ENCODE measurements at places on chromosomes 4 and X.
A peak's percentile ranks its signal among the peaks of the same experiment; 100 is the strongest.

- no peaks in the 10 kb centered on the region for H3K36me3 ChIP-seq
- no peak for DNase-seq
- peaks cover 4% of the 10 kb centered on the region for H3K27me3 ChIP-seq
- H3K4me3 ChIP-seq, result no peak overlapping the region
Measured at GRCh38 chr4:76702440-76703122, 195.4 kb downstream of the SOWAHB start.

DNA sequence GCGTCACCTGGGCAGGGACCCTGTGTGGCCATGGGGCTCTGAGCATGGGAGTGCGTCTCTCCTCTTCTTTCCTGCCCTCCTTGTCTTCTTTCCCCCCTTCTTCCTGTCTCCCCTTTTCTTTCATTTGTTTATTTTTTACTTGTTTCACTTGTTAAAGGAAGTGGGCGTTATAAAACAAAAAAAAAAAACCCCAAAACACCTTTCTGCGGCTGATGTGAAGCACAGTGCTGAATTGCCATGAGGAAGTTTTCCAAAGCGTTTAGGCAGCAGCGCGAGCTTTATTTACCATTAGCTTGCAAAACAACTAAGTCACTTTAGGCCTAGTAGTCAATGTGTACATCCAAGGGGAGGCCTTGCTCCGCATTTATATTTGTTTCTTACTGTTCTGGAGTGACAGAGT is 57.0 kb downstream of the NOP14 start:
- no peaks in the 10 kb centered on the region for H3K27me3 ChIP-seq
- H3K4me3 ChIP-seq, result no peak overlapping the region
- H3K36me3 ChIP-seq, result peaks cover 59% of the 10 kb centered on the region
- no peak for DNase-seq
- H3K27ac ChIP-seq, result peak overlapping the region; percentile 76

- peaks cover 7% of the 10 kb centered on the region for H3K4me1 ChIP-seq
- H3K4me3 ChIP-seq, result no peak overlapping the region
- DNase-seq, result no peak
- H3K27ac ChIP-seq, result no peak overlapping the region
- H3K36me3 ChIP-seq, result peaks cover 3% of the 10 kb centered on the region
Measured at GRCh38 chrX:79400623-79401022, 33.5 kb upstream of the ITM2A start.

DNA sequence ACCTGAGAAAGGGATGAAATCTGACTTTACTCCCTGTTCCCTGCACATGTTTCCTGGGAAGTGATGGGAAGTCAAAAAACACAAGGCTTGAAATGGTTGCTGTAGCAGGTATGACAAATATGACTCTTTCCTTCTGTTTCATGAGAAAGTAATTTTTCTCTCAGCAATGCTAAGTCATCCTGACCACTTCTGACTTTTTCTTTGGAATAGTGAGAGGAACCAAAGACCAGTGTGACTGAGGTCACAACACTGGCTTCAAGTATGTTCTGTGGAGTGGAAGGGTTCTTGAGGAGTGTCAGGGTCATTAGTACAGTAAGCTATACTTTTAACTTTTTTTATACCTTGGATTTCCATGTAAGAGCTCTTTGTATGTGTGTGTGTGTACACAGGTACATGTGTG is 225.3 kb downstream of the PPP3CA start:
- no peak overlapping the region for H3K27ac ChIP-seq
- H3K4me1 ChIP-seq, result peaks cover 4% of the 10 kb centered on the region
- H3K4me3 ChIP-seq, result no peak overlapping the region
- H3K36me3 ChIP-seq, result no peaks in the 10 kb centered on the region
- DNase-seq, result no peak
- H3K27me3 ChIP-seq, result no peaks in the 10 kb centered on the region

GRCh38 chrX:100995469-100995868 is 26.0 kb downstream of the ARL13A start:
- no peaks in the 10 kb centered on the region for H3K27me3 ChIP-seq
- DNase-seq, result no peak
- no peak overlapping the region for H3K27ac ChIP-seq
- peaks cover 5% of the 10 kb centered on the region for H3K36me3 ChIP-seq

DNA sequence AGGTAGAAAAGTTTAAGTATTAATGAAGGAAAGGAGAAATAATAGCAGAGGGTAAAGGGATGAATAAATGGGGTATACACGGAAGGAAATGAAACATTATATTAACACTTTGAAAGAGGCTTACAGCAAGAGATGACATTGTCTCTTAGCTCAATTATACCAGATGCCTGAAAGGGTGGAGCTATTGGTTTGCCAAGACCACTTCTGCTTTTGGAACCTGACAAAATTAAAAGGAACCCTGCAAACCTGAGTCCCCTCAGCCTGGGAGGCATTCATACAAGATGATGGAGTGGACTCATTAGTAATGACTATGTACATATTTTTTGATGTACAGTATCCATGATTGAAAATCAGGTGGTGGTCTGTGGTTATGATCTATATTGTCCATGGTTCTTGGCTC is 45.1 kb upstream of the HPF1 start:
- H3K27ac ChIP-seq, result no peak overlapping the region
- no peaks in the 10 kb centered on the region for H3K36me3 ChIP-seq
- no peak for DNase-seq

DNA sequence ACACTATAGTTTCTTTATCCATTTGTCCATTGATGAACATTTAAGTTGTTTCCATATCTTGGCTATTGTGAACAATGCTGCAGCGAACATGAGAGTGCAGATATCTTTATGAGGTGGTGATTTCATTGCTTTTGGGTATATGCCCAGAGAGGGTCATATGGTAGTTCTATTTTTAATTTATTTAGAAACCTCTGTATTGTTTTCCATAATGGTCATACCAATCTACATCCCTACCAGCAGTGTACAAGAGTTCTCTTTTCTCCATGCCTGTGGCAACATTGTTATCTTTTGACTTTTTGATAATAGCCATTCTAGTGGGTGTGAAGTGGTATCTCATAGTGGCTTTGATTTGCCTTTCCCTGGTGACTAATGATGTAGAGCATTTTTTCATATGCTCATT is 48.8 kb downstream of the EDA start:
- H3K27me3 ChIP-seq, result no peaks in the 10 kb centered on the region
- no peak overlapping the region for H3K4me3 ChIP-seq
- no peak for DNase-seq
- no peak overlapping the region for H3K27ac ChIP-seq
- no peaks in the 10 kb centered on the region for H3K36me3 ChIP-seq

- H3K36me3 ChIP-seq, result peaks cover 36% of the 10 kb centered on the region
- DNase-seq, result no peak
- peaks cover 6% of the 10 kb centered on the region for H3K4me1 ChIP-seq
- no peaks in the 10 kb centered on the region for H3K27me3 ChIP-seq
- H3K27ac ChIP-seq, result no peak overlapping the region
Measured at GRCh38 chr4:26964512-26964911, 103.9 kb downstream of the STIM2 start.

- no peak overlapping the region for H3K27ac ChIP-seq
- no peaks in the 10 kb centered on the region for H3K4me1 ChIP-seq
- no peaks in the 10 kb centered on the region for H3K27me3 ChIP-seq
- no peaks in the 10 kb centered on the region for H3K36me3 ChIP-seq
Measured at GRCh38 chrX:146754268-146754667, 55.3 kb upstream of the CXorf51B start.

DNA sequence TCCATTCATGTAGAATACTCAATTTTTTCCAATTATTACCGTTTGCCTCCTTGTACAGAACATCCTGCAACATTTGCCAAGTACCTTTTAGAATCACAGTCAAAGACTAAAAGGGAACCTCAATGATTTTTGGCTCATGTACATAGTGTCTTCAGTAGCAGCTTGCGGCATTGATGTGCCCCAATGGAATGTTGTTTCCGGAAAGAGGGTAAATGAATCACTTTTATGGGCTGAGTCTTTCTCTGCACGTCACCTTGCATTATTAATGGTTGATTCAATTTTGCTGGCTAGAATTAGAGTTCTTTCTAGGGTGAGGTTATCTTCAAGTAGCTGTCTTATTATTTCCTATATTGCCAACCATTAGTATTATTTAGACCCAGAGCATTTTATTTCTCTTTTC is 116.9 kb upstream of the GABRA2 start:
- H3K27ac ChIP-seq, result no peak overlapping the region
- H3K36me3 ChIP-seq, result no peaks in the 10 kb centered on the region
- H3K4me3 ChIP-seq, result no peak overlapping the region
- no peaks in the 10 kb centered on the region for H3K4me1 ChIP-seq
- DNase-seq, result no peak

DNA sequence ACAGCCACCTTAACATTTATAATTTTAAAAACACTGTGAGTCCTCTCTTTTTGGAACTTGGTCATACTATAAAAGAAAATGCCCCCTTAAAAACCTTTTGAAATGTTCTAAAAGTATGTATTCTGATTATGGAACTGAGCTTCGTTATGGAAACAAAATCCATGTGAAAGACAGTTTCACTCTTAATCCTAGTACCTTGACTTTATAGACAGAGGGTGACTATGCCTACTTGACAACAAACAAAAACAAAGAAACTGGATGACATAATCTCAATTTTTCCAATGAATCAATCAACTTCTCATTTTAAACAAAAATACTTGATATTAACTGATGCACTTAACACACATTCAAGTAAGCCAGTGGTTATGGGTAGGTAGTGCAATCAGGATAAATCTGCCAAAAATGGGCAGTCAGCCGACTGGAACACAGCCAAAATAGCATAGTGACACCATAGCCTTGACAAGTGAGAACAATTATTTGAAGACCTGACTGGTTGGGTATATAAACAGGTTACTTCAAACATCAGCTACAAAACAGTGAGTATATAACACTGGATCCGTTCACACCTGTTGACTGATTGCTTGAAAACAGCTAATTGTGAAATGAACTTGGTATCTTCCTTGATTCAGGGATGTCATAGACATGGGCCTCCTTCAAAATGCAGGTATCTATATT is 265.5 kb downstream of the PPP3CA start:
- no peak overlapping the region for H3K4me3 ChIP-seq
- no peak overlapping the region for H3K27ac ChIP-seq
- H3K4me1 ChIP-seq, result no peaks in the 10 kb centered on the region
- H3K36me3 ChIP-seq, result peaks cover 13% of the 10 kb centered on the region
- DNase-seq, result no peak

- H3K36me3 ChIP-seq, result no peaks in the 10 kb centered on the region
- no peaks in the 10 kb centered on the region for H3K27me3 ChIP-seq
- H3K4me1 ChIP-seq, result peaks cover 9% of the 10 kb centered on the region
- H3K27ac ChIP-seq, result no peak overlapping the region
- no peak for DNase-seq
Measured at GRCh38 chr4:151933122-151933827, 172.5 kb upstream of the GATB start.

GRCh38 chr4:165711436-165711835 is 161.6 kb upstream of the TLL1 start:
- H3K4me1 ChIP-seq, result no peaks in the 10 kb centered on the region
- DNase-seq, result no peak
- no peaks in the 10 kb centered on the region for H3K36me3 ChIP-seq
- H3K4me3 ChIP-seq, result no peak overlapping the region
- no peaks in the 10 kb centered on the region for H3K27me3 ChIP-seq
- no peak overlapping the region for H3K27ac ChIP-seq

GRCh38 chr4:87679449-87680169 is 29.5 kb downstream of the DMP1 start:
- H3K36me3 ChIP-seq, result no peaks in the 10 kb centered on the region
- H3K27ac ChIP-seq, result no peak overlapping the region
- peaks cover 2% of the 10 kb centered on the region for H3K27me3 ChIP-seq
- peak; percentile 23 for DNase-seq
- no peak overlapping the region for H3K4me3 ChIP-seq

DNA sequence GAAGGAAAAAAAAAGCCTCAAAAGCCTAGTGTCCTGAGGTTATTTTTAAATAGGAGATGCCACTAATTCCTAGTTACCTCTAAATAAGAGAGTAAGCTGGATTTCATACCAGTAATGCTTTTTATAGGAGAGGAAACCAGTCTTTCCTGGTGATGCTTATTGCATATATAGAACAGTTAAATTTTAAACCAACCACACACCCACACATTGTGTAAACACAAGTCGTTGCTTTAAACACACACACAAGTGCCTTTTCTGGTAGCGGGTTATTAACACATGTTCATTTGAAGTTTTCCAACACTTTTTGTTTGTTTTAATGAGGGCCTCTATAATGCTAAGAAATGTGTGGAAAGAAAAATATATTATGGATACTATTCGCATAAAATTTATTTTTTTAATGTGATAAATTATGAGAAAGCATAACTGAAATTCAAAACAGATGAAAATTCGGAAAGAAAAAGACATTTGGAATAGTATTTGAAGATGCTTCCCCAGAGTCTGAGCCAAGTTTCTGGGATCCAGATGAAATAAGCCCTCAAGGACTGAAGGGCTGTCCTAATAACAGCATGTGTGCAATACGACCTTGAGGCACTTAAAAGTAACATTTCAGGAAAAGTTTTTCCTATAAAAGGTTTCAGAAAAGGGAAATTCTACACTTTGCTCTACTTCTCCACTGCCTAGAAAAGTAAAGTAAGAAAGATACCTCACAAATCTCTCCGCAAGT is 2.0 kb downstream of the ANTXR2 start:
- peaks cover 48% of the 10 kb centered on the region for H3K36me3 ChIP-seq
- peak overlapping the region; percentile 92 for H3K27ac ChIP-seq
- no peak for DNase-seq
- H3K4me3 ChIP-seq, result peak overlapping the region; percentile 96
- peaks cover 68% of the 10 kb centered on the region for H3K4me1 ChIP-seq

DNA sequence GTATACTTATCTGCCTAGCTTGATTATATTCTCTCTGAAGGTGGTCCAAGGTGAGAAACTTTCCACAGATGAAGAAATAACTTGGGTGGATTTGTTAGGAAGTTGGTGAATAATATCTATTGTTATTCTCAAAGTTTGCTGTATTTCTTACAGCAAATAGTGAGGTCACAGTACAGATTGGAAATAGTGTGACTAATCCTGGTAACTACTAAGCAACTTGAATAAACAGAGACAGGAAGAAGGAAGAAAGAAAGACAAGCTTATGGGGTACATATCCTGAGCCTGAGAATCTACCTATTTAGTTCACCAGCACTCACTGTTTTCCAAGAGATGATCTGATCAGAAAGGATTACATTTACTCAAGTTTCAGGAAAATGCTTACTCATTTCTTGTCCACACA is 1416.1 kb downstream of the RPA4 start:
- no peak overlapping the region for H3K27ac ChIP-seq
- DNase-seq, result no peak
- H3K4me1 ChIP-seq, result no peaks in the 10 kb centered on the region

- no peaks in the 10 kb centered on the region for H3K36me3 ChIP-seq
- no peaks in the 10 kb centered on the region for H3K27me3 ChIP-seq
- H3K27ac ChIP-seq, result no peak overlapping the region
- no peak for DNase-seq
- H3K4me1 ChIP-seq, result no peaks in the 10 kb centered on the region
Measured at GRCh38 chrX:43003204-43003565, 225.2 kb upstream of the PPP1R2C start.

- peak overlapping the region; percentile 97 for H3K4me3 ChIP-seq
- no peak for DNase-seq
- H3K4me1 ChIP-seq, result peaks cover 59% of the 10 kb centered on the region
- H3K36me3 ChIP-seq, result peaks cover 20% of the 10 kb centered on the region
Measured at GRCh38 chr4:75671802-75672421, 1.3 kb downstream of the G3BP2 start.

GRCh38 chr4:34790131-34790530 is 1454.2 kb downstream of the ARAP2 start:
- no peak overlapping the region for H3K27ac ChIP-seq
- H3K4me1 ChIP-seq, result no peaks in the 10 kb centered on the region
- no peak for DNase-seq
- H3K4me3 ChIP-seq, result no peak overlapping the region
- no peaks in the 10 kb centered on the region for H3K36me3 ChIP-seq
- H3K27me3 ChIP-seq, result no peaks in the 10 kb centered on the region

- no peaks in the 10 kb centered on the region for H3K4me1 ChIP-seq
- no peak overlapping the region for H3K27ac ChIP-seq
- no peak overlapping the region for H3K4me3 ChIP-seq
- no peaks in the 10 kb centered on the region for H3K36me3 ChIP-seq
- no peaks in the 10 kb centered on the region for H3K27me3 ChIP-seq
Measured at GRCh38 chr4:171561419-171561818, 251.8 kb upstream of the GALNTL6 start.
